Mucosa of descending colon (tissue), 3 donors: ENCODE measurements at places on chromosomes 7 and 10.
A peak's percentile ranks its signal among the peaks of the same experiment; 100 is the strongest.

GRCh38 chr10:99058762-99059161, 176.9 kb downstream of the HPSE2 start:
- no peak for DNase-seq

- no peak for DNase-seq
Measured at GRCh38 chr7:150357270-150357669, 11.4 kb upstream of the REPIN1 start.

GRCh38 chr10:30000802-30001571, 58.4 kb downstream of the JCAD start:
- no peak for DNase-seq

DNA sequence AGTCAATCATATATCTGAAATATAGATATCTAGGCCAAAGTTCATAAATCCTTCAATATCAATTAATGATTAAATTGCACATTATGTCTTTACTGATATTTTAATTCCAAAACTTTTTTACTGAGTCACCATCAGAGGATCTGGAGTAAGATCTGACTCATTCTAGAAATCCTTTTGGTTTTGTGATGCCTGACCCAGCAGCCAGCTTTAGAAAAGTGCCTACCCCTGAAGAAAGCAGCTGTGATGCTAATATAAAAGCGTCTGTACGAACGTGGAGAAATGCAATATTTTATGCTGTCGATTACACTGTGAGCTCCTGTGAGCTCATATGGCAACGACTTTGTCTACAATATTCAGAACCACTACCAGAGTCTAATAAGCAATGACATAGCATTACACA, 142.5 kb upstream of the LRRTM3 start:
- DNase-seq: no peak

DNA sequence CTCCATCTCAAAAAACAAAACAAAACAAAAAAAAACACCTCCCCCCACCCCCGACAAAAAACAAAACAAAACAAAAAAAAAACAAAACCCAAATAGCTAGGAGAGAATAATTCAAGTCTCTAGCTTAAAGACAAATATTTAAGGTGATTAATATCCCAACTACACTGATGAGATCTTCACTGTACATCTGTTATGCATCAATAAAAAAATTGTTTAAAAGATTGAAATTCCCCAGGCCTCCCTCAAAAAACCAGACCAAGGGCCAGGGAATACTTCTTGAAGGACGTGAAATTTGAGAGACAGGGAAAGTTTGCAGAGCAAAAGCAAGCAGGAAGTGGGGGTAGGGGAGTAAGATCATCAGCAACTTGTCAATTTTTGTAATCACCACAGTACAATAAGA, 232.6 kb downstream of the REEP3 start:
- DNase-seq: no peak

DNA sequence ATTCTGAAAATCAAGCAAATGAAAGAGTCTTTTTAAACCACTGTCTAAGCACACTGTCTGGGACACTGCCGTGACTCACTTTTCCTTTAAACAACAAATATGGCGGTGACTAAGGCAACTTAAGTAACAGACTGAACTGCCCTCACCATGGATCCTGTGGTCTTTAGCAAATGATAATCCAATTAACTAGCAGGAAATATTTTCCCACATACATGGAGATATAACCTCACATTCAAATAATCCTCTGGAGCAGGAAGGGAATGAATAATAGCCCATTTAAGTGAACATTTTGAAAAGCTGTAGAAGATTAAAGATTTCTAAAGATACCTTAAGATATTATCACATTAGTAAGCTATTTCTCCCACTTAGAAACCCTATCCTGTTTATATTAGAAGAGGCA, 40.3 kb upstream of the LRRC17 start:
- DNase-seq: no peak

DNA sequence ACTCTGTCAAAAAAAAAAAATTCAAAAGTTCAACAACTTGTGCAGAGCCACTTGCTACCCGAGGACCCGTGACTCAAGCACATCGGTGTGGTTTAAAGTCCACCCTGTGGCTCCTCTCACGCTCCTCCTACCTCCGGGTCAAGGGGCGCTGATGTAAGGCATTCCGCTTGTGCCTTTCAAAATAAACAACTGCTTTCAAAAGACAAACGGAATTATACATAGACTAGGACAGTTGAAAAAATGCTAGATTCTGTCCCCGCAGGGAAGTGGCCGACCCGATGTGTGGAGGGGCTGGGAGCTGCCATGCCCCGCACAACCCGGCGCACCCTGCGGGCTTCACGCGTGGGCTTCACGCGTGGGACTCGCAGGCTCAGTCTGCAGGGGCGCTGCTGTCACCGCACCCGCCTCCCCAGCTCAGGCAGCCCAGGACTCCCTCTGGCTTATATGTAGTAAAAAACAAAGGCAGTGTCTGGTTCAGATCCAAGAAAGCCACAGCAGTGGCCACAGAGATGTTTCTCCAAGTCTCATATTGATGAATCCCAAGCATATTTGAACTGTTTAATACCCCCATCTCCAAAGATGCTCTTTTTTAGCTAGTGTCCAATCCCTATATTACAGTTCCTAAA, 239.7 kb upstream of the INHBA start:
- peak; percentile 60 for DNase-seq

GRCh38 chr7:104604706-104605105, 276.3 kb downstream of the LHFPL3 start:
- no peak for DNase-seq

DNA sequence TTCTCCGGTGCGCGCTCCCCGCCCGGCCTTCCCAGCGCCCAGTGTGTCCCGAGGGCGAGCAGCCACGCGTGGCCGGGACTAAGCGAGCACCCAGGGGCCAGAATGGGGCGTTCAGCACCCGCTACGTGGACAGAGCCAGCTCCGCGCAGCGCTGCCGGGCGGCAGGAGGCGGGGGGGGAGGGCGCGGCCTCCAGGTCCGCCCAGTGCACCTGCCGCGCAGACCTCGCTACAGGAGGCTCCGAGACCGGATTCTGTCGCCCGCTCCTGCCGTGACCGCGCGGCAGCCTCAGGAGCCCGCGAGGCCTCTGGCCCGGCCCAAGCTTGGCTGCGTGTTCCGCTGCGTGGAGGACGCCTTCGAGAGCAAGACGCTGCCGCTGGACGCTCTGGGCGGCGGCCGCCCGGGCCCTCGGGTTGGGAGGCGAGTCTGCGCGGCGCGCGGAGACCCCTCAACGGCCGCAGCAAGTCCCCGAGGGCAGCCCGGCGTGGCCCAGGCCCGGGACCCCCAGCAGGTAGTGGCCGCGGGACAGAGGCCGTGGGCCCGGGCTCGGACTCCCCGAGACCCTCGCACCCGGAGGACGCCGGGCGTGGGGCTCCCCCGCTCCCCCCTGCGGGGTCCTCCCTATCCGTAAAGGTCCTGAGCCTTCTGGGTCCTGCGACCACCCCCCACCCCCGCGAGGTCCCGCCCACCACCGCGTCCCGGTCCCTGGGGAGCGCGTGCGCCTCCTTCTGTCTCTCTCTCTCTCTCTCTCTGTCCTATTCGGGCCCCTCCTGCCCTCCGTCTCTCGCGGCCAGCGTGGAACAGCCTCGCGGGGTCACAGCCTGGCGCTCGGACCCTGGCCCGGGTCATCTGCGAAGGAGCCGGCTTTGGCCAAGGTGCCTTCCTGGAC, 904 bp upstream of the DPYSL4 start:
- peak; percentile 67 for DNase-seq

GRCh38 chr10:100763043-100763747, 17.8 kb downstream of the PAX2 start:
- no peak for DNase-seq

DNA sequence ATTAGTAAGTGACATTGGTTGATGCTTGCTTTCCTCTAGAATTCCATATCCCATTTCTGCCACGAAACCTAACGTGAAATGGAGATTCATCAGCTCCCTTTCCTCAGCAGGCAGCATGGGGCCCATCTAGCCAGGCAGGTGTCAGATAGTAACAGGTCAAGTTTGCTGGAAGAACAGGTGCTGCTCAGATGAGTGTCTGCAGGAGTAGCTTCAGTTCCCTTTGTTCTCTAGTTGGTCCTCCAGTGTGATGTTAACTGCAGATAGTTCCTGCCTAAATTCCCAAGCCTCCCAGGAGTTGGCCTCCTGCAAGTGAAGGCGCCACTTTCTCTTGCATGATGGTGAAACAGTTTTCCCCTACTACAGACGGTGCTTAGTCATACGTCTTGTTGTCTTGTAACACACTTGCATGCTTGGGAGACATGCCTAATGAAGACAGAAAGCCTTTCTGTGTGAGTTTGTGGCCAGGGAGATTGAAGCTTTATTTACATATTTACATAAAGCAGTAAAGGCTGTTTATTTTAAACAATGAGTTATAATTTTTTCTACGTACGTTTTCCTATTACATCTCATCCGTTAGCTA, 175.4 kb downstream of the CHN2 start:
- DNase-seq: no peak

GRCh38 chr10:13206546-13207443, 27.4 kb downstream of the UCMA start:
- no peak for DNase-seq

- DNase-seq: peak; percentile 53
Measured at GRCh38 chr10:110502851-110503301, 5.2 kb downstream of the DUSP5 start.
